Activated naive CD4-positive, alpha-beta T cell treated with Interleukin-2 at 50 U/mL for 16 hours (primary cell): ENCODE measurements at places on chromosomes 1 and 21.
A peak's percentile ranks its signal among the peaks of the same experiment; 100 is the strongest.

GRCh38 chr1:9654051-9654833 is 2.7 kb downstream of the PIK3CD start:
- DNase-seq, result peak; percentile 34

DNA sequence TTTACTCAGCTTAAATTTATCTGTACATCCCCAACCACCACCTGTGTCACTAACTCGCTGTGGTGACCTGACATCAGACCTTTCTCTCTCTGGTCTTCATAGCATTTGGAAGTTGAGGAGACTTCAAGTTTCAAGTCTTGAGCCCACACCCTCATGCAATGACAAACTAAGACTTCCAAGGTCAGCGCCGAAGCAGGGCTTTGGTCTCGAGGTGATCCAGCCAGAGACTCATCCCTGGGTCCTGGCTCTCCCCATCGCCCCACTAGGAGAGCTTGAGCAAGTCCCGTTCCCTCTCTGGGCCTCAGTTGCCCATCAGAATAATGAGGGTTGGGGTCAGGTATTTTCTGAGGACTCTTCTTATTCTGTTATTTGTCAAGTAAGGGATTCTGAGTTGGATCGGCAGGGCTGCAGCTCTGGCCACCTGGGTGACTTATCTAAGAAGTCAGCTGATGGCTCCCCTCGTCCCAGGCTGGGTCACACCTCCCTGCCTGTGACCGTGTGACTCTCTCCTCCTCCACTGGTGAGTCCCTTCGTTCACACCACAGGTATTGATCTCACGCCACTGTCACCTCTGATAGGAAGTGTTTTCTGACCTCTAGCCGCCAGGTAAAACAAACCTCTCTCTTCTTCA is 143.7 kb upstream of the RUNX3 start:
- DNase-seq, result no peak

DNA sequence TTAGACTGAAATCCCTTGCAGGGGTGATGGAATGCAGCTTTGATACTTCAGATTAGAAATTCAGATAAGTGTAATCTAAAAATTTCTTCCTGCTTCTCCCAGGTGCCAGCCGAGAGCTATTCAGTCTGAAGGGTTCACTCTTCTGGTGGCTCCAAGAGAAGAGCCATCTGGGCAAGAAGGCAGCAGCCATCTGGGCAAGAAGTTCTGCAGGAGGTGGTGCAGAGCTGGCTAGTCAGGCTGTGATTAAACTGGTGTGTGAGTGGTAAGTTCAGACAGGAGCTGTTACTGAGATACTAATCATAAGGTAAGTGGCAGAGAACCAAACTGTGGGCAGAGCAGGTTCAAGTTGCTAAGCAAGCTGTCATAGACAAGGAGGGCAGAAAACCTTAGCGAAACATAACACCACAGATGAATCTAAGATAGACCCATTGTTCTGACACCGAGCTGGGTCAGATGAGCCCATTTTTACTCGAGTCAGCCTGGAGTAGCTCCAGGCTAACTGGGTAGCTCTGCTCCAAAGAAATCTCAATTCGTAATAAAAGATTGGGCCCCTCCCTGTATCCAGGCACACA is 14.4 kb upstream of the TP53BP2 start:
- DNase-seq, result no peak

DNA sequence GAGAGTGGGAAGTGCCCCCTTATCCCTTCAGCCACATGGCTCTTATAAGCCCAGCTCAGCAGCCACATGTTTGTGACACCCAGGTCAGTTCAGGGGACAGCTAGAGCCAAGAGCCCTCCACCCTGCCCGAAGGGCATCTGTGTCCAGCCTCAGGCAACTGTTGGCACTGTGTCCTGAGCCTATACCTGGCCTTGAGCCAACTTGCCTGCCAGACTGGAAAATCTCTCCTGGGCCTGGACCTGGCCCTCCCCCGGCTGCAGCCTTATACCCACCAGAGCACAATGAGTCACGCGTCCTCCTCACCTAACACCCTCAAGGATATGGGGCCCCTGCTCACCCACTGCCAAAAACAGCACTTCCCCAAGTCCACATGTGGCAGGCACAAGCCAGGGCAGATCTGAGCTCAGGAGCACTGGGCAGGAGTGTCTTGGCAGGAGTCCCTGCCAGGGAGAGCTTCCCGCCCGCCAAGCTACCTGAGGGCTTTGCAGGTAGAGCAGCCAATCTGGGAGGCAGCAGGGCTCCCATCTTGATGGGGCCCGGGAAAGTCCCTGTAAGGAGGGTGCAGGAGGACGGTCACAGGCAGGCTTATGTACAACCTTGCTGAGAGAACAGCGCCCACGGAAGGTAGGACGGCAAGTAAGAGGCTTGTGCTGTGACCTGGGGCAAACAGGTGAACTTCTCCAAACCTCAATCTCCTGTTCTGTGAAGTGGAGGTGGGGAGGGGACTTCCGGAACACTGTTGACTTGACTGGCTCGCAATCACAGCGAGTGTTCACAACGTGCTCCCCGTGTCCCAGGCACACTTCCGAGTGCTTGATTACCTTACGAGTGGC is 19.8 kb upstream of the HSPG2 start:
- DNase-seq, result peak; percentile 52

DNA sequence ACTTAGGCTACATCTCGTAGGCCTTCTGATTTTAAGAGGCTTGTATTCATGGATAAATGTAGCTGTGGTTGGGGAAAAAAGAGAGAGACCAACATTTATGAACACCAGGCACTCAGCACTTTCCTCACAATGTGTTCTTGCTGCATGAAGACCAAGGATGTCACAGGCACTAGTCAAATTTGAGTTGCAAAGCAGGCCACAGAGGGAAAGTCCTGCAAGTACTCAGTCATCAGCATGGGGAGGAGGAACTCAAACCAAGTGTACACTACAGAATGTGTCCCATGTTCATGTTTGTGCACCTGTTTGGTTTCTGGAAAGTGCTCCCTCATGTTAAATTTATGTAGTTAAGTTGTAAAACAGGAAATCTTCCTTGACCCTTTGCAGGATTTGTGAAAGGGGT is 8.7 kb upstream of the MAP3K7CL start:
- no peak for DNase-seq

- no peak for DNase-seq
Observed at GRCh38 chr1:205270764-205271163, 43.0 kb downstream of the TMCC2 start.

DNA sequence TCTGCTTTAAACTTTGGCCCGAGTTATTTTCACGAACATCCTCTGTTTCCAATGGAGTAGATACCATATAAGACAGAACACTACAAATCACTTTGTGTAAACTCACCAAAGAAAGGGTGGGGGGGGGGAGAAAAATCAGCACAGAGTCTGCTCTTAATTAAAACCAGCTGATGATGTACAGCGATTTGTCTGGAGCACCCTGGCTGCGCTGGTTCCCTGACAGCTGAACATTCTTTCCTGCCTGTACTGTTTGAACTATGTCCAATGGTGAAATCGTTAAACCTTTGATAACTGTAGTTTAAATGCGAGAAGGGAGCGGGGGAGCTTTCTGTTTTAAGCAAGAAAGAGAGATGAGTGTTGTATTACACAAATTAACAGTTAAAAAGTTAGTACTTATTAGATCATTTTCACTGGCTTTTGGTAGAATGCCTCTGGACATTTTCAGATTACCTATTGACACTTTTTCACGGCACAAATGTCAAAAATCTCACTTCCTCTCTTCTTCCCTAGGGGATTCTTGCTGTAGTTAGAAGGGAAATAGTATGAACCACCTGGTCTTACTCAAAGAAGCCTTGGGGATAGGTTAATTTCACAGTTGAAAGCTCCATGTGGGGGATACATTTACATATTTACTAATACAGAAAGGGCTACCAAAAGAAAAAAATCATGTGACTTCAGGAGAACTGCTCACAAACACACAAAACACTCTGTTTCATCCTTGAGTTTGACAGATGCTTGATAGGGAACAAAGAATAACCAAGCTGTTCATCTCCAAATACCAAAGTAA is 140.2 kb upstream of the RUNX1 start:
- DNase-seq, result no peak

DNA sequence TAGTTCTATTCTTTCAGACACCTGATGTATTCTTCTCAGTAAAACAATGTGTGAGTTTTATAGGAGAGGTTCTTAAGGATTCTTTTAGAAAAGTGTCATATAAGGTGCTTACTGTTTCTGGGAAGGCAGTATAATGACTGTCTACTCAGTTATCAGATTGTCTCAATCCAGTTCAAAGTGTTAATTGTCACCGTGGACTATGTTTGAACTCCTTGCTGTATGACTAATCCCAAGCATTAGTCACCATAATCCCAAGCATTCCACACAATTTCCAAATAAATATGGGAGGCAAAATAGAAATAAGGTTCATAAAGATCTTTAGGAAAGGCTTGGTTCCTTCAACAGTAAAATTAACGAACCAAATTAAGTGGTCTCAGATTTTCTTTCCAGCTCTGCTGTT is 342.1 kb upstream of the NR5A2 start:
- no peak for DNase-seq

DNA sequence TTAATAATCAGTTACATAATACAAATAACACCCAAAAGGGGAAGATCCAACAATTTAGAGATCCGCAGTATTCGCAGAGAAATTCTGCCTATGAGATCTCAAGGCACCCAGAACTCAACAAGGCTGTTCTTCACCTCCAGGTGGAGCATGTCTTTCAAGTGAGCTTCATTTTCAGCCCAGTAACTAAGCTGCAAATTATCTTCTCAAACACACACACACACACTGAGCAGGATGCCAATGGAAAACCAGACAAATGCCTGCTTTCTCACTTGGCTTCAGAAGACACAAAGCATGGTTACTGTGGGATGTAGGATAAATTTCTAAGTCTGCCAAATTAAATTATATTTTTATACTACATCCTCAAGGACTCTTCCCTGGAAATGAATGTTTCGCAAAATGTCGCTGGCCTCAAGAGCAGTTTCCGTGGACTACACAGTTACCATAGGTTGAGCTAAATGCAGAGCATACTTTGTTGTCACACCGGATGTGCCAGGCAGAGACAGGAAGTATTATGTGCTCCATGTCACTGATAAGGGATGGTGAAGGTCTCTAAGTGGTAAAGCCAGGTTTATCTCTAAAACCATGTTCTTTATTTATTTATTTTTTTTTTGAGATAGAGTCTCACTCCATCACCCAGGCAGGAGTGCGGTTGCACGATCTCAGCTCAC is 30.3 kb downstream of the UBR4 start:
- no peak for DNase-seq

DNA sequence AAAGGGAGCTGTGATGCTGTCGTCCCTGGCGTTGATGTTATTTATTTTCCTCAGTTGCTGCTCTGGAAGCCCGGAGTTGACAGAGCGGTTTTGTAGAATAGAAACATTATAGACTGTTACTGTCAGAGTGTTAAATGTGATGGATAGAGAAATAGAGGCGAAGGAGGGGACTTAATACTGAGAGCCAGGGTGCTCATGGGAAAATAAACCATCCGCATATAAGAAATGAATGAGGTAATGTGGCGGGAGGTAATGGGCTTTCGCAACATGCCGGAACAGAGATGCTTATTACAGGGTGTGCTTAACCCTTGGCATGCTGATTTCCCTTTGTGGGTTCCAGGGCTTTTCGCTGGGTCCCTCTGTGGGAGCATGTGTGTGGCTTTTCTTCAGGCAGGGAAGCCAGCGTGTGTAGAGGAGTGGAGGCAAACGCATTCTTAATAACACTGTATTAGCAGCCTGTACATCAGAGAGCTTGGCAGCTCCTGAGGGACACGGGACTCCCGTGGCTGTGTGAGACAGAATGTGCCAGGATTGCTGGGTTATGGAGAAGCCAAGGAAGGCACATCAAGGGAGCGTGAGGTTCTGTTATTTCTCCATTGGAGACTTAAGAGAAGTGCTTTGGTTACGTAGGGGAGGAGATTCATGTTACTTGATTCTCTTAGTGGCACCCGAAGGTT is 141.0 kb downstream of the PBX1 start:
- no peak for DNase-seq

GRCh38 chr21:42850866-42851391 is 28.4 kb downstream of the WDR4 start:
- peak; percentile 30 for DNase-seq

DNA sequence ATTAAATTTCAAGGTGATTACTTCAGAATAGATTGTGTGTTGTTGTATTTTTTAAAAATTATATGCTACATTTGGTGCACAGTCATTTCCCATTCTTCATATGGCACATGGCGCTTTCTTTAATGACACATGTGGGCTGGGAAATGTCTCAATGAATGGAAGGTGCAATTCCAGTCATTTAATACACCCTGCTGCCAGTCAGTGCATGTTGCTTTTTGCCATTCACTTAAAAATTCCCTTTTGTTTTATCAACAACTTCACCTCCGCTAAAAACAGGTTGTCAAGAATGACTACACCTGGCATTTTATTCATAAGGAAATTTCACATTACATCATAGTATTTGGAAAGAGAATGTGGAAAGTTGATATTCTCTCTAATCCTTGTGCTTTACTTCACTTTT is 716.4 kb upstream of the ADAMTS5 start:
- no peak for DNase-seq

DNA sequence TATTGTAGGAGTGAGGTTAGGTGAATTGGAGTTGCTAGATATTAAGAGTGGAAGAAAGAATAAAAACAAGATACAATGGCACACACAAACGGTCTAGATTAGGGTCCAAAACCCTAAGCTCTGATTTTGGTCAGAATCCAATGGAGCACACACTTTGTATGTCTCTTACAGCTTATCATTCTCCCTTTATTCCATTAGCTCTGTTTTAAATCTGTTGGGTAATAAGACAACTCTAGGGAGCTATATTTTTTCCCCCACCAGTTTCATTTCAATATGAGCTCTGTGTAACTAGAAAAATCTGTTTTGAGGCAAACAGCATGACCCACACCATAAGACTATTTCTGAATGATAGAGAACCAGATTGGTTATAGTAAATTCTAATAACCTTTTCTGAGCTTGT is 465.6 kb downstream of the ADGRL2 start:
- no peak for DNase-seq

- DNase-seq, result peak; percentile 41
Observed at GRCh38 chr1:228646717-228647522, 88.4 kb upstream of the RHOU start.

GRCh38 chr1:240559781-240560180 is 52.2 kb downstream of the GREM2 start:
- DNase-seq, result no peak

- no peak for DNase-seq
Observed at GRCh38 chr1:90704817-90705216, 12.3 kb downstream of the BARHL2 start.

DNA sequence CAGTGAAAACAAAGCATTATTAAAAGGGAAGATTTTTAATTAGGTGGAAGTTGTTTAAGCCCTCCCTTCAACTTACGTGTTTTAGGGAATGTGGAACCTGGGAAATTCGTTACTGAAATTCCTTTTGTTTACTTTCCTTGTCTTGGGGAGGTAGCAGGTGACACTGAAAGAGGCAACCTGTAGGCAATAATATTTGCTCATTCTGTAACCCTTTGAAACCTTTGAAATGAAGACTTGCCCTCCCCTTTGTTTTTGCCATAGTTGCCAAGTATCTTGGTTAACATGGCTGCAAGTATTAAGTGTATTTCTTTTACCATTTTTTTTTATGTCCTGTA is 1.7 kb downstream of the MRPS6 start:
- DNase-seq, result no peak

DNA sequence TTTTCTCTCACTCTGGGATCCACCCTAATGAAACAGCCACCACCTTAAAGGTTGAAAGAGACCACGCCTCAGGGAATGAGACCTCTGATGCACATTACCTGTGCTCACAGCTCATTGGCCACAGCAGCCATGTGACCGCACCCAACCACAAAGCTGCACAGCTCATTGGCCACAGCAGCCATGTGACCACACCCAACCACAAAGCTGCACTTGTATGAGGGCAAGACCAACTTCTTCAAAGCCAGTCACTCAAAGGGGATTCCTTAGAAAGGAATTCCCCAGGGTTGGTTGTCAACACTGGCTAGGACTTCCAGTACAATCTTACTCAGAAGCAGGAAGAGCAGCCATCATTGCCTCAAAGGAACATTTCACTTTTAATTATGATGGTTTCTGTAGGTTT is 43.6 kb upstream of the PDE9A start:
- DNase-seq, result peak; percentile 55
